Hematopoietic multipotent progenitor cell (in vitro differentiated cells): ENCODE measurements at places on chromosomes 1 and 21. TPM values are rescaled to one million over a fixed set of nuclear protein-coding genes. Genes with fewer than 3 reads are reported as not detected.

GOLT1A gene
- total RNA-seq, result 0.54 TPM

CD1E gene
- not detected for total RNA-seq

ACP6 gene
- 8.6 TPM for total RNA-seq

LRRIQ3 gene
- total RNA-seq, result 0.27 TPM

- no peak for DNase-seq
Measured at GRCh38 chr1:61585714-61586113, 139.2 kb downstream of the TM2D1 start.

DNA sequence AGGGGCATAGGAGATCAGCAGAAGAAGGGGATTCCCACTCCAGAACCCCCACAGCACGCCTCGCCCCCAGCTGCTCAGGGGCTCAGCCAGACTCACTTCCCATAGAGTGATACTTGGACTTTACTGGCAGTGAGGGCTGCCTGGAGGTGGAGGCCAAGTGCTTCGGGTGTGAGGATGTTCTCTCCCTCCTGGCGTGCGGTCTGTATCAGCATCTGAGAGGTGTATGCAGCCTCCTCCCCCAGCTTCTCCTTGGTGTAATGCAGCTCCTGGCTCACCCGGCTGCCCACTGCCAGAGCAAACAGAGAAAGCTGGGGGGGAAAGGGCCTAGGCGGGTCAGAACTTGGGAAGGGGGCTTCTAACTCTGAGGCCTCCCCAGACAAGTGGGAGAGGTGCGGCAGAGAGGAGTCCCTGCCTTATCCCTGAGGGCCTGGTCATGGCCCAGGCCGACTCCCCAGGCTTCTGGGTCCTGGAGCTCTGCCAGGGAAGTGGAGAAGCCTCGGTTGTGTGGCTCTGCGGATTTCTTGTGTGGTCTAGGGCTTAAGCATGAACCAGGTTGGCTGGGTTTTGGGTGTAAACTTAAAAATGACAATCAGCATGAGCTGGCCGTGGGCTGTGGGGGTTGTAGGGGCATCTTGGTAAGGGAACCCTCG lies 10.9 kb downstream of the PTCH2 start:
- DNase-seq, result no peak

GRCh38 chr1:162587347-162587746 lies 25.8 kb downstream of the UAP1 start:
- no peak for DNase-seq

- no peak for DNase-seq
Measured at GRCh38 chr1:47555841-47556560, 118.2 kb downstream of the FOXD2 start.

DNA sequence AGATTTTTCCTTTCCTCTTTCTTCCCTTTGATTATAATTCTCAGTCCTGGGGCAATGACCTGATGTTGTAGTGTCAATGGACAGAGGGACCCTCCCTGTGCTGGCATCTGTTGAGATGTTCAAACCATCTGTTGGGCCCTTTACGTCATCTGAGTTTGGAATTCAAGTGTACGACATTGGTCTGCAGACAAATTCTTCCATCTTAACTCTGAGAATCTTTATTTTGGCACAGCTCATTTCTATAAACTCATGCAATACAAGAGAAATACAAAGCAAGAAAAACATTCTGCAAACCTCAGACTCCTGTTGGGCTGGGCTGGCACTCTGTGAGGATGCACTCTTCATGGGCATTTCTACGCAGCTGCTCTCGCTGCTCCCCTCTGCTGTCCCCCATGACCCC lies 54.2 kb downstream of the IFI44 start:
- DNase-seq, result no peak
